ENCODE measurements at places on chromosomes 13 and 19. TPM values are rescaled to one million over a fixed set of nuclear protein-coding genes. Genes with fewer than 3 reads are reported as not detected.

Gene PABPC3
- under 0.01 TPM for total RNA-seq

Gene ATP8A2
- under 0.01 TPM for total RNA-seq

Gene MATK
- not detected for total RNA-seq

Gene LAIR2
- total RNA-seq = not detected

Gene KIR3DL2
- not detected for total RNA-seq

Gene ZNF442
- 2.1 TPM for total RNA-seq

Gene SPTBN4
- 0.24 TPM for total RNA-seq

Gene ENOX1
- total RNA-seq = 0.48 TPM

Gene MYH14
- 10.1 TPM for total RNA-seq

Gene GRIN2D
- total RNA-seq = under 0.01 TPM

Gene TLE6
- total RNA-seq = not detected

Gene CEP89
- 7.5 TPM for total RNA-seq

Gene CYP2A6
- total RNA-seq = not detected

Gene TRAPPC2B
- 18.3 TPM for total RNA-seq

Gene NOTCH3
- total RNA-seq = 141 TPM

Gene CLEC4M
- total RNA-seq = not detected

Gene IL4I1
- 4.8 TPM for total RNA-seq

Gene CFAP97D2
- not detected for total RNA-seq

Gene CAPN12
- 7.7 TPM for total RNA-seq

Gene ZNF823
- 8.7 TPM for total RNA-seq

Gene LGALS14
- not detected for total RNA-seq

Gene LILRB5
- total RNA-seq = not detected

Gene ADPRHL1
- total RNA-seq = 0.64 TPM

Gene ZNF780B
- total RNA-seq = 3.4 TPM

Gene C1QTNF9B
- not detected for total RNA-seq

Gene CHST8
- total RNA-seq = not detected

Data from tracheal epithelial cell (primary cell).